ENCODE measurements at places on chromosomes 4 and X.

DNA sequence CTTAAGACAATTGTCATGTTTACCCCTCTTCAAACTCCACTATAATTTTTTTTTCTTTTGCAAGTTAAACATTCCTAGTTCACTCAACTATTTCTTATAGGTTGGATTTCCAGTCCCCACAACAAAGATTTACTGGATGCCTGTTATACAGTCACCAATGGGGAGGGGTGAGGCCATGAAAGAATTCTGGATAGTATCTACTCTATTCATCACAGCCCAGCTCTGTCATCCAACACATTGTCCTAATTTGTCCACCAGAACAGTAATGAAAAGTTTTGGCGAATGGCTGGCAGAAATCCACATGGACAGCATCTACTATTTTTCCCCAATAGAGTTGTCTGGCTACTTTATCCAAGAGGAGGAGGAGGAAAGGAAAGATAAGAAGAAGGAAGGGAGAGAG lies 192.7 kb upstream of the S100G start:
- DNase-seq: no peak

GRCh38 chrX:94057385-94057784 lies 383.4 kb downstream of the FAM133A start:
- DNase-seq: no peak

GRCh38 chrX:3697701-3698279 lies 15.7 kb downstream of the PRKX start:
- DNase-seq: peak; percentile 25

DNA sequence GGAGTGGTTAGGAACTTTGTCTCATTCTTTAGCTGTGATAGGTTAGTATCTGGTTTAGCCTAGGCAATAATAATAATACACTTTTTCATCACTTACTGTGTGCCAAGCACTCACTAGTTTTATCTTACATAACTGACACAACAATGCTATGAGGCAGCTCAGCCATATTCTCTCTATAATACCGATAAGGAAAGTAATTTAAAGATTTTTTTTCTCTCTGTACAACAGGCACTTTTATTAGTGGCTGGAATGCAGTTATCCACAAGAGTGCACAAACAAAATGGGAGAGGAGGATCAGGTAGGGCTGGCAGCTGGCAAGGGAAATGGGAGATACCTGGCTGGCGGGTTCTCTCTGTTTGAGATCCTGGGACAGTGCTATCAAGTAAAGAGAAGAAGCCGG lies 7.6 kb downstream of the RELL1 start:
- DNase-seq: no peak

DNA sequence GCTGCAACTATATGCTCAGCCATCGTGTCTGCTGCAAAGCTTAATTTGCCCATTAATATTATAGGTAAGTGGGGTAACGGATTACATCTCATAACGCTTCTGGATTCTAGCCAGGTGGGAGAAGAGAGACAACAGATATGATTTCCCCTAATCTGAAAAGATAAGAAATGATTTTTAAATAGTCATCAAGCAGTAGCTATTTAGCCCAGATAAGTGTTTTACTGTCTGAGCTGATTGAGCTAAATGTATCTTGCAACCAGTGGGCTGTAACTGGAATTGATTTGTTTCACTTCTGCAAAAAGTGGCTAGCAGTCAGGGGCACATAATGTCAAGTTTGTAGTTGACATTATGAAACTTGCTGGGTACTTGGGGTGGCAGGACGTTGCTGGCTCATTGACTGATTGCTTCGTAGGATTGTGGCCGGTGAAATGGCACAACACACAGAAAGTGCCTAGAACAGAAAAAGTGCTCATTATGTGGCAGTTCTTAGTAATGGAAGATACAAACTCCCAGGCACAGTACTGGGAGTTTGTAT lies 18.5 kb downstream of the LAP3 start:
- no peak for DNase-seq

- DNase-seq: no peak
Observed at GRCh38 chrX:119427024-119427794, 28.1 kb downstream of the SLC25A43 start.

DNA sequence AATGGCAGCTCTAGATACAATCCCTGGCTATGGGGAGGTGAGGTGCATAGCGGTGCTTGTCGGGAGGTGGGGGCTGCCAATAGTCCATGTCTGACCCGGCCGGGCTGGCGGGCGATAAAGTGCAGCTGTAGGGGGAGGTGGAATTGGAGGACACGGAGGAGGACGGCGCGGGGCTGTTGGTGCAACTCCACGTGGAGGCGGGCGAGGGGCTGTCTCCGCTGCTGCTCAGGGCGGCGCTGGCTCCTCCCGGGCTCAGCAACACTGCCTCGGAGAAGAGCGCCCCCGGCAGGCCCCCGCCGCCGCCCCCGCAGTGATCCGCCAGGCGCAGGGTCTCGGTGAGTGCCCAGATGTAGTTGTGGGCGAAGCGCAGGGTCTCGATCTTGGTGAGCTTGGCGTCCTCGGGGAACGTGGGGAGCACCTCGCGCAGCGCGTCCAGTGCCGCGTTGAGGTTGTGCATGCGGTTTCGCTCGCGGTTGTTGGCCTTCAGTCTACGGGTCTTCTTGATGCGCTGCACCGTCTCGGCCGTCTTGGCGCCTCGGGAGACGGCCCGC lies 1.3 kb downstream of the NEUROG2 start:
- DNase-seq: peak; percentile 60

DNA sequence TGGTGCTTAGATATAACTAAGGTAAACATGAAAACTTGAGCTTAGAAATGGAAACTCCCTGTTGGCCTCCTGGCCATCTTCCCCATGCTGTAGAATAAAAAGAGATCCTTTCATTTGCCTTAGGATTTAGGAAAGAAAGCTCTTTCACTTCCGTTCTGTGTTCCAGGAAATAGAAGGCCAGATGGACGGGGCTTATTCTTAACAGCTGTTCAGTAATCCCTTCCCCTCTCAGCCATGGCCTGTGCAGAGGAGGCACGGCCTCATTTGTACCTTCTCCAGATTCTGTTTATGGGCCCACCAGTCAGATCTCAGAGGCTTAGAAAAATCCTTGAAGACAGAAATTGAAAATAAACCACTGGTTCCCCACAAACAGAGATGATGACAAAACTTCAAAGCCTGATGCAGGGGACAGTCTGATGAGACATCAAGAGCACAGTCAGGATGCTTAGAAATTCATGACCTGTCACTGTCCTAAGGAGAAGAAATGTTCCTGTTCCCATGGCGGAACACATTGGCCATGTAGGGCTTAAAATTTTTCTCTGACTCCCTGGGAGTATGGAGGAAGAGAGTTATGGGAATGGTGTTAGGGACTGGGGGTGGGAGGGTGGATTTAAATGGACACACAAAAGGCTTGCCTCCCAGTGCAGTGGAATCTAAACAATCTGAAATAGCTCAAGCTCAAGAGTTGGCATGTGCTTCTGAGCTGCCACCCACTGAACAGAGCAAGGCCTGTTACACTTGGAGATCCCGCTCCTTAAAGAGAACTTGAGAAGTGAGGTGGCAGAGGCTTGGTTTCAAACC lies 188.8 kb downstream of the SOWAHB start:
- DNase-seq: no peak
